ENCODE measurements at places on chromosomes 1 and 21.

DNA sequence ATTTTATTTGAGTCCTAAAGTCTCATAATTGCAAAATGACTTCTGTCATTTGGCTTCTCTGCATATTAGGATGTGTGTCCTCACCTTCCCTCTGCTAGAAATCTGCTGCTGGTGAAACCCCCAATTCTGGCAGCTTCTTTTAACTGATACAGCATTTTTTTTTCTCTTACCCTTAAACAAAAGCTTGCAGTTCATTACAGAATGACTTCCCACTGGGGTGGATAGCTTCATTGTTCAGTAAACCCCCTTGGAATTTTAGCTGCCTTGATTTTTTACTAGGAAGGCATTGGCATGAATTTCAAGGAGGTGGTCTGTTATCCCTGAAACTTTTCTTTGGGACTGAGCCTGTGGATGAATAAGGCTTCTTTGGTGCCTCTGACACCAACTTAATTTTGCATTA, 16.8 kb downstream of the TSEN15 start:
- DNase-seq, result no peak

GRCh38 chr1:52579415-52579814, 22.8 kb upstream of the GPX7 start:
- no peak for DNase-seq

GRCh38 chr1:17588048-17588871, 48.8 kb downstream of the ARHGEF10L start:
- no peak for DNase-seq

- no peak for DNase-seq
Measured at GRCh38 chr1:231199868-231200267, 38.0 kb downstream of the TRIM67 start.

- DNase-seq, result no peak
Measured at GRCh38 chr1:24427545-24427862, 11.9 kb downstream of the NIPAL3 start.

GRCh38 chr1:93016171-93016570, 54.9 kb upstream of the DIPK1A start:
- no peak for DNase-seq

DNA sequence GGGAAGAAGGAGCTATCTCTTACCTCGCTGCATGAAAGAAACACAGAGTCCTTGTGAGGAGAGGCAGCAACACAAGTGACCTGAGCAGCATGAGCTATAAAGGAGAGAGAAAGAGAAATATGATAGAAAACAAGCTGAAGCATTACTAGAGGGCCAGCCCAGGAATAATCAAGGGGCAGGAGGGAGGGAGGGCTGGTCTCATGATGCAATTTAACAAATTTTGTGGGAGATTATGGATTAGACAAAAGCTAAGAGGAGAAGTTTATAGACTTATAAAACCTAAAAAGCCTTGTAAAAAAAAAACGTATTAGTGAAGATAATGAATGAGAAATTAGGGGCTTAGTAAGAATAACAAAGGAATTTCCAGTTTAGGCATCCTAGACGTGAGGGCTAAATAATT, 5.0 kb downstream of the WDR77 start:
- no peak for DNase-seq

- DNase-seq, result no peak
Measured at GRCh38 chr1:85342207-85342606, 65.8 kb upstream of the BCL10 start.

DNA sequence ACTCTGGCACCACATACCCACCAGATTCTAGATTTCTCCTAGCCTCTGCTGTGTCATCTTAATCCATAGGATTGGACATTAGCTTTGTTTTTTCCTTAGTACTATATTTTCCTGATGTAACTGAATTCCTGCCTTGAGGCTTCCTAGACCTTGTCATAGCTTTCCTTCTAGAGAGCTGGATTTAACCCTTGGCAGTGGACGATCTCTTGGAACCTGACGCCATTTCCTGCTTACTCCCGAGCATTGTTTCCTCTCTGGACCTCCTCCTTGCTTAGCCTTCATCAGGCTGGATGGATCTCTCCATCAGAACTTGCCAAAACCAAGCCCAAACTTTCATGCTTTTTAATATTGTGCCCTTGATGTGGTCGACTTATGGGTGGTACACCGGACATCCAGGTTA, 1.5 kb downstream of the APOBEC4 start:
- no peak for DNase-seq

DNA sequence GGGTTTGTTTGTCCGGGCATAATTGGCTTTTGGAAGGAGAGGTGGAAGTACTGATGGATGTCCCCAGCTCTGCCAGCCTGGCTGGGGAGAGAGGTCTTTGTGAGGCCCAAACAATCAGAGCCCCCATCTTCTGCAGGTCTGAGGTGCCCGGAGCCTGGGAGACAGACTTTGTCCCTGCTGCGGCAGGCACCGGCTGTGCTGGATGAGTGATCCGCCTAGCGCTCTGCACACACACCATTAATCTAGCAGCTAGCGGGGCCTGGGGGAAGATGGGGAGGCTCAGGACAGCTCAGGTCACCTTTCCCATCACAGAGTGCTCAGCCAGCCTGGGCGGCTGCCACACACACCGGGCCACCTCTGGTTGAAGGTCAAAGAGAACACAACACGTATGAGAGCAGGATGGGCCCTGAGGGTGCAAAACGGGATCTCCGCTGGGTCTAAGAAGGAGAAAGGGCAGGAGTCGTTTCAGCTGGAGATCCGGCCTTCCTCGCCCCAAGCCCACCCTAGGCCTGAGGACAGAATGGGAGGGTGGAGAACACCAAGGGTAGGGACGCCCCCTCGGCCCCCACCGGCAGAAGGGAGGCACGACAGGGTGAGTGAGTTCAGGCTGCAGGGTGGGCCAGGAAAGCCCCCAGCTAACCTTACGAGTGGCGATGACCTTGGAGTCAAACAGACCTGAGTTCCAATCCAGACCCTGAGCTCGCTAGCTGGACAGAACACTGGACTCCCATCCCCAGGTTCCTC, 341.8 kb downstream of the NPHP4 start:
- no peak for DNase-seq

DNA sequence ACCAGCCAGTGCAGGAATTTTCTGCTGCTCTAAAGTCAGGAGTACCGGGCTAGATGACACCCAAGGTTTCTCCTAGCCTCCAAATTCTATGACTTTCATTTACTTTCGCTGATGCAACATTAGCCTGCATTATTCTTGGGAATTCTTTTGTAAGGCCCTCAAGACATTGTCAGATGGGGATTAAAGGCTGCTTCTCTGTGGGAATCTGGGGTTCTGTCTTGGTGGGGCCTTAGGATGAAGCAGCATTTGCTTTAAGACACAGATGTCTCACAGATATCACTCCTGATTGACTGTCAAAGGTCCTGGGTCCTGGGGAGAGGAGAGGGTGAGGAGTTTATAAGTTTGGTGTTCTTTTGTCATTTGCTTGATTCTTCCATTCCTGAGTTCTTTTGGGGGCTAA, 11.6 kb downstream of the PKP1 start:
- no peak for DNase-seq

DNA sequence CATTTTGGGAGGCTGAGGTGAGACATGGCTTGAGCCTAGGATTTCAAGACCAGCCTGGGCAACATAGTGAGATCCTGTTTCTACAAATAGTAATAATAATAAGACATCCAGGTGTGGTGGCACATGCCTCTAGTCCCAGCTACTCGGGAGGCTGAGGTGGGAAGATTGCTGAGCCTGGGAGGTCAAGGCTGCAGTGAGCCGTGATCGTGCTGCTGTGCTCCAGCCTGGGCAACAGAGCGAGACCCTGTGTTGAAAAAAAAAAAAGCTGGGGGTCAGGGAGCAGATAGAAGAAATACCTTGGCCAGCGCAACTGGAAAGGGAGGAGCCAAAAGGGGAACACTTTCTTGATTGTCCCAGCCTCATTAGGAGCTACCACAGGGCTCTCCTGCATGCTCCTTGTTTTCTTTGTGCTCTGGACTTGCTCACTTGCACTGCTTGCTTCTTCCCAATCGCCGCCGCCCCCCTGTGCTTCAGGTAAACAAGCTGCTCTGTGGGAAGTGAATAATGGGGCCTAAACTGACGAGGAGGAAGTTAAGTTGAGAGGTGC, 31.1 kb downstream of the PBX1 start:
- DNase-seq, result no peak

DNA sequence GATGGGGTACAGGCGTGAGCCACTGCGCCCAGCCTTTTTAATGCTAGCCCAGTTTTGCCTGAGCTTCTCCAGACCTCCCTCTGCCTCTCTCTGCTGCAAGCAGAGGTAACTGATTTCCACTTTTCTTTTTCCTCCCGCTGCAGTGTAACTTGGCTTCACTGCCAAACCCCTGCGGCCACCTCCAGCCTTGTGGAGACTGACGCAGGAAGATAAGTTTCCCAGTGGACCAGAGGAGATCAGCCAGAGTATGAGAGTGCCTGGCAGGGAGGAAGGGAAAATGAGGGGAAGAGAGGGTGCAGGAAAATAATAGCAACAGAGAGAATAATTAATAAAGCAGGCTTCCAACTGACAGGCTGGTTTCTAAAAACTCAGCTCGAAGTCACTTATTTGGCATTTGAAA, 143.7 kb downstream of the PCNX2 start:
- no peak for DNase-seq

DNA sequence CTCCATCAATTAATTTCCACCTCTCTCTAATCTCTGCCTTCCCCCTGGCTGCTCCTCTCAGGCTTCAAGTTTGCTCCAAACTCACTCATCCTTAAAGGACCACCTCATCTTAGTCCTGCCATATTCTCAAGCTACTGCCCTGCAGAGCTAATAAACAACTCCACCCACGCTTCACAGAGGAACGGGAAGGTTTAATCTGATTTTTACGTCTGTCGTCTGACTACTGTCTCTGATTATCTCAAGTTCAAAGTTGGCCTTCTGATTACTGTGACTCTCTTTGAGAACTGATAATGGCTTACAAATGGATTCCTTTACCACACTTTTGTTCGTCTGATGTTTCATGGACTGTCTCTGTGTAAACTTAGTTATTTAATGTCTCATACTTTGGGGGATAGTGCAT, 7.6 kb upstream of the CPT2 start:
- no peak for DNase-seq

DNA sequence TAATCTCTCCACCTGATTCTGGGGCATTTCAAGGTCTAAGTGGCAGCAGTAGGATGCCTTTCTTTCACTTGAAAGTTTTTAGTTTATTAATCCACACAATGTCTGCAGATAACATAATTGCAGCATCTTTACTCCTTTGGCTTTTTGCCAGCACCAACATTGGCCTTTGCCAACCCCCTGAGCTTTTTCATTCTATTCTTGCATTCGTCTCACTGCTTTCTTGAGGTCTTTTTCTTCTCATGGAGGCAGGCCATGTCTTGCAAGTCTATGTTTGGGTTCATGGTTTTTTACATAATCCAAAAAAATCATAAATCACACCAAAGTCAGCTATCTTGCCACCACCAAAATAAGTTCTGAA, 30.4 kb upstream of the COG2 start:
- DNase-seq, result no peak

DNA sequence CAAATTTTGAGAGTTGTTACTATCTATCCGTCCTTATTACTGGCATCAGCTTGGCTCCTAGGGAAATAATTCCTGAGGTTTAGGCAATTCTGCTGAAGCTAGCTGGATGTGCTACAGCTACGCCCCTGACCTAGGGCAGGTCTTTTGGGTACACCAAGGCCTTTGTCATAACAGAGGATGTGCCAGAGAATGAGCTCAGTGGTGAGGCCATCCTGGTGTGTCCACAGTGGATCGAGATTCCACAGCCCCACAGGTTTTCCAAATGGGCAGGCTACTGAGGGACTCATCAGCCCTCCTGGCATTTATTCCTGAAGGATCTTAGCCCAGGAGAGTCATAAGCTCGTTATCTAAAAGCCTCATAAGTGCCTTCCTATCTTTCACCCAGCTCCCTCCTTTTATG, 475.2 kb upstream of the USP24 start:
- no peak for DNase-seq

- DNase-seq, result no peak
Measured at GRCh38 chr1:85555420-85555819, 25.1 kb upstream of the CCN1 start.

GRCh38 chr1:2611031-2611501, 21.8 kb downstream of the MMEL1 start:
- DNase-seq, result no peak

DNA sequence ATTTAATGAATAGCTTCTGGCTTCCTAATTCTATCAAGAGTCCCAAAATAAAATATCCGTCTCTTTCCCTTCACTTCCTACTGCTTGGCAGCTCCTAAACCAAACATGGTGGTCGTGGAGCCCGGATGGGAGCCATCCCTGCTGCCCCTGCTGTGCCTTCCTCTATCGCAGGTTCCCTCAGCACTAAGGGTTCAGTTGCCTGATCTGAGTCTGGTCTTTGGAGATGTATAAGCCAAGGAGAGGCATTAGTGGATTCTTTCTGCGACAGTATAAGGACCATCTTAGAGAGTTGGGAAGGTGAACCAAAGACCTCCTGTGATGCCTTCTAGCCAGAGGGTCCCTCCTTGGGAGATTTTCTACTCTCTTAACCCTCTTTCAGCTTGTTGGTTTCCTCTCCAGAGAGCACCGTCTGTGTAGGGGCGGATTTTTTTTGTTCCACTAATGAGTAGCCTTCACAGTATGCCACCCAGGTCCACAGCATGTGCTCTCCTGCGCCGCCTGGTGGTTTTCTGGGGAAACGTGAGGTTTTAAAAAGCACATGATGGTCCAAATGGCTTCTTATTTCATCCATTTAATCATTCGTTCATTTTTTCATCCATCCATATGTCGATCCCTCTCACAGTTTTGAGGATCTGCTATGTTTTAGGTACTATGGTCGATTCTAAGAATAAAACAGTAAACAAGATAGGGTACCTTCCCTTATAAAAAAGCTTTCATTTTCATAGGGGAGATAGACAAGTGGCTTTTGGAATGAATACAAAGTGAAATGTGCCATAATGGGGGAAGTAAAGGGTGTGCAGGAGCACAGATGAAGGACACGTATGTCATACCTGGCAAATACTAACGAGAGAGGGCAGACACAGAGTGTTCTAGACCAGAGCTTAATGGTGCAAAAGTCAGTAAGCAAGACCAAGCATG, 71.0 kb downstream of the NFASC start:
- peak; percentile 59 for DNase-seq

- no peak for DNase-seq
Measured at GRCh38 chr1:84888753-84889152, 4.3 kb downstream of the LPAR3 start.

- no peak for DNase-seq
Measured at GRCh38 chr1:115951560-115951959, 24.8 kb upstream of the SLC22A15 start.

- peak; percentile 33 for DNase-seq
Measured at GRCh38 chr1:184387476-184388318, 868 bp downstream of the C1orf21 start.

All from stimulated activated naive CD8-positive, alpha-beta T cell treated with anti-CD3 and anti-CD28 coated beads, Interleukin-15, amount 100 ng/mL, for 72 hours (primary cell).